WERI-Rb-1 (cell line): ENCODE measurements at places on chromosomes 5 and 9.
A peak's percentile ranks its signal among the peaks of the same experiment; 100 is the strongest.

- DNase-seq: no peak
Observed at GRCh38 chr9:92663951-92664350, 6.0 kb downstream of the IPPK start.

- peak; percentile 56 for DNase-seq
Observed at GRCh38 chr9:32251539-32251938, 132.9 kb upstream of the ACO1 start.

- DNase-seq: no peak
Observed at GRCh38 chr5:16723821-16724220, 107.0 kb upstream of the RETREG1 start.

DNA sequence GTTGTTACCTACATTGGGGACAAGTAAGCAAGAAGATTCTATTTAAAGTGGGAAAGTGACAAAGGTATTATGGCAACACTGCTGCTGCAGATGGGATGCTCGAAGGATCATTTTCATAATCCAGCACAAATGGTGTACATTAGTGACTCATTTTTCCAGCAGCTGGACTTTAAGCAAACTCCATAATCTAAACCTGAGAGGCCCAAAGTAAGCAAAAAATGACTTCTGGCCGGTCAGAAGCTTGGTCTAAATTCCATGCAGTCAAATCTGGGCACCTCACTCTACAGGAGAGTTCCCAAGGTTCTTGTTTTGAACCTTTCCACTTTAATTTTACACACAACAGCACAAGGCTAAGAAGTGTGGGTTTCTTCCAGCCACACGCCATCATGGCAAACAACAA, 43.6 kb upstream of the TRAF1 start:
- no peak for DNase-seq

DNA sequence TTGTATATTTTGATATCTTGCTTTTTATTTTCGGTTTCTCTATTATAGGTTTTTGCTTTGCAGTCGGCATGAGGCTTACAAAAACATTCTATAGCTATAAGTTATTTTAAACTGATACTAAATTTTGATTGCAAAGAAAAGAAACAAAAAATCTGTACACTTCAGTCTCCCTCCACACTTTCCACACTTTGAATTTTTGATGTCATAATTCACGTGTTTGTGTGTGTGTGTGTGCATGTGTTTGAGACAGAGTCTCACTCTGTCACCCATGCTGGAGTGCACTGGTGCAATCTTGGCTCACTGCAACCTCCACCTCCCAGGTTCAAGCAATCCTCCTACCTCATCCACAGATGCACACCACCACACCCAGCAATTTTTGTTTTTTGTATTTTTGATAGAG, 124.9 kb downstream of the MRPS30 start:
- DNase-seq: no peak

- DNase-seq: no peak
Observed at GRCh38 chr5:159448841-159449407, 118.6 kb upstream of the IL12B start.

- no peak for DNase-seq
Observed at GRCh38 chr5:1987471-1987870, 104.7 kb upstream of the IRX4 start.

DNA sequence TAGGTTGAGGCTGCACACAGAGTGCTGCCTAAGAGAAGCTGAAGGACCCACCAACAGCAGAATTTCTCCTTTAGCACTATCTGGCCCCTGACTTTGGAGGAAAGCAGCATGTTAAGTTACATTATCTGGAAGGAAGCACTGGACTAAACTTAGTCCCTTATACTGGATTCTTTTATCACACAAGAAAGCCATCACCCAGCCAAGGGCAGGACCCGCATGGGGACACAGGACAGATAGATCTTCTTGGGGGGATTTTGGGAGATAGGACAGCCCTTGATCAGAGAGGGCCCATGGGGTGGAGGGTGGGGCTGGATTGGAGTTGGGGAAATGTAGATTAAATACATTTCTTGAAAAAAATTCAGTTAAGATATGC, 14.4 kb downstream of the ANKRD33B start:
- DNase-seq: peak; percentile 0

DNA sequence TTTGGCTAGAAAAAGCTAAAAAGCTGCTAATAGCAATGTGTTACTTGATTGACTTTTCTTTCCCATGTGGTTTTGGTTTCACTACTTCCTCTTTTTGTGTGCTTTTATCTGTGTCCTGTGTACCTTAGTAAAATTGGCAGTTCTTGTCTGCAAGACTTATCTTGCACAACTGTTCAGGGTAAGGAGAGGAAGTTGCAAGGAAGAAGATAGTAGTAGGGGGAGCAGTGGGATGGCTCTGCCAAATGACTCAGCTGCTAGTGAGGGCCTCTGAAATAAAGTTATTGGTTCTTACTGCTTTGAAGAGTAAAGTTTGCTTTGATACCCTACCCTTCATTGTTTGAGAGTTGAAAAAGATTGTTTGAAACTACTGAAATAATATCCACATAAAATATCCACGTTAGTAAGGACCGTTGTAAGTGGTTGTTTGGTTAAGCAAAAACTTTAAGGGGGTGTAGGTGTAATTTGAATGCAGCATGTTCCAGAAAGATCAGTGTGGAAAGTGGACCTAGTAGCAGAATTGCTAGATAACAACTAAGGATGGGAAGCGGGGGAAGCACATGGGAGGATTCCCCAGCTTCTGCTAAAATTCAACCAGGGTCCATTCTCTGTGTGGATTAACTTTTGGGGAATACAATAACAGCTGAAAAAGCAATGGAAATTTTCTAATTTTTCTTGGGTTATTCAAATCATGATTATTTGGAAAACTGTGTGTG, 123.5 kb downstream of the SCAMP1 start:
- DNase-seq: no peak

- no peak for DNase-seq
Observed at GRCh38 chr5:139388198-139388821, 1.4 kb downstream of the MZB1 start.

- DNase-seq: no peak
Observed at GRCh38 chr5:149134778-149135500, 6.4 kb upstream of the ABLIM3 start.

- no peak for DNase-seq
Observed at GRCh38 chr9:107807183-107807582, 317.6 kb upstream of the KLF4 start.

DNA sequence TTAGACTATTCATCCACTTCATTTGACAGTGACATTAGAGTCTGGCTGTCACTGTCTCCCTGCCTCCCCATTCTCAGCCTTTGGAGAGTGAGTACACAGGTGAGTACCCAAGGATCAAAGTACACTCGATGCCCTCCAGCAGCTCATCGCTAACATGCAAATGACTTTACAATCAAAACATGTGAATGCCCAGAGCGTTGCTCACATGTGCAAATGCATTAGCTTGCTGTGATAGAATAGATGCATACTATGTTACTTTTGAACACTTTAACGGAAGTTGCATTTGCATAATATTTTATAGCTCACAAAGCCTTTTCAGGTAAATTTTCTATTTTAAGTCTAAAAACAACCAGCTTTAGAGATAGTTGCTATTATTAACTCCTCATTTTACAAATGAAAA, 107.6 kb downstream of the SYK start:
- DNase-seq: no peak

DNA sequence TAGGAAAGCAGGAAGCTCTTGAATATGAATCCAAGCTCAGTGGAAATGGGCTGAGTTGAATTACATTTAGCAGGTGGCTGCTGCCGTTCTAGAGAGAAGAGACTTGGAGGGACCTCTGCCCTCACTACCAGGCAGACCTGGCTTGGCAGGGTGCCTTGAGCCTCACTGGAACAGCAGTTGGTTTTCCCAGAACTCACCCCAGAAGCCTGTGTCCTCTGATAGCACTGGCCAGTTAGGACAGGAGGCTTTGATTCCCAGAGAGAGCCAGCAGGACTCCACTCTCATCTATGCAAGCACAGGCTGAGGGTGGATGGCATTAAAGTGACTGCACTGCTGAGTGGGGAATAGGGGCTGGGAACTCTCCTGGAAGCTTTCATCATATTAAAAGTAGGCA, 54.8 kb downstream of the PWWP2A start:
- no peak for DNase-seq

DNA sequence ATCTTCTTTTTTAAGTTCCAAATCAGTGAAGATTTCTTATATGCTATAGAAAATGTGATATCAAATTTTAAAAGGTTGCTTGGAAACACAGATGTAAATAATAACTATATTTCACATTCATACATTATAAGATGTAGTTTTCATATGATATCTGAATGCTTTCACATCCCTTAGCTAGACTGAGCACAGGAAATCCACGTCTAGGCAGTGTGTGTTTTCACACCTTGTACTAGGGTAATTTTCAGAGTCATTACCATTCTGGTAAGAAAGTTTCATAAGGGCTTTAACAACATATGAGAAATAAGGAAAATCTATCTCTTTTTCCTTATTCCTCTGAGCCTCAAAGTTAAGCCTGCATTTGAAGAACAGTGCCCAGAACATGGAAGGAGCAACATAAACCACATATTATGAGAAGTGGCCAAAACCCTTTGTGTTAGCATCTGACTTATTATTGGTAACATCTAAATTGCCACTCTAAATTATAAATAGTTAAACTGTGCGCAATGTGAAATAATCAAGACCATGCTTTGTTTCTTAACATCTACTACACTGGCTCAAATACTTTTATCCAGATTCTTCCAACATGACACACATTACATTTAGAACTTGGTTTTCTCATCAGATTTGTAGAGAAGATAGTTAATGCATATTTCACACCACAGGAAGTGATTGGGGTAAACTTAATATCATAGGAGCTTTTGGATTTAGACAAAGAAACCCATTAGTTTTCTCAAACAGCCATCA, 113.3 kb downstream of the PPP2R2B start:
- DNase-seq: no peak

DNA sequence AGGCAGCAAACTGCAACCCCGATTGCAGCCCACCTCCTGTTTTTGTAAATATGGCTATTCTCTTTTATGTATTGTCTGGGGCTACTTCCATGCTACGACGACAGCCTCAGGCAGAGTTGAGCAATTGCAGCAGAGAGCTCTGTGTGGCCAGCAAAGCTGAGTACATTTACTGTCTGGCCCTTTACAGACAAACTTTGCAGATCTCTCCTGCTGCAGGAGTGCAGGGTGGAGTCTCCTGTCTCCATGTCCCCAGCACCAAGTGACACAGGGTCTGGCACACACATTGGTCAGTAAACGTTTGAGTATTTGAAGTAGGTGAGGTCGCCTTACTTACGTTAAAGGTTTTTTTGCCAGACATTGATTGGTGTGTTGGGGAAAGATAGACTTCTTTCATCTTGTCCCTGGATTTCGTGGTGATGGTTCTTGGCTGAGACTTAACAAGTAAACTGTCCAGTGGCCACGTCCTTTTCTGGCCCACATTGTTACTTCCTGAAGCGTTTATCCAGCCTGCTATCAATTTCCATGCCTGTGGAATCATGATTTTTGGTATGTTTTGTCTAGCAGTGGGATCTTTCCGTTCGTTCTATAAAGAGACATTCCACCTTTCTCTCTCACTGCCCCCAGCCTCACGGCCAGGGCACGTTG, 27.2 kb downstream of the PRRC2B start:
- DNase-seq: no peak

DNA sequence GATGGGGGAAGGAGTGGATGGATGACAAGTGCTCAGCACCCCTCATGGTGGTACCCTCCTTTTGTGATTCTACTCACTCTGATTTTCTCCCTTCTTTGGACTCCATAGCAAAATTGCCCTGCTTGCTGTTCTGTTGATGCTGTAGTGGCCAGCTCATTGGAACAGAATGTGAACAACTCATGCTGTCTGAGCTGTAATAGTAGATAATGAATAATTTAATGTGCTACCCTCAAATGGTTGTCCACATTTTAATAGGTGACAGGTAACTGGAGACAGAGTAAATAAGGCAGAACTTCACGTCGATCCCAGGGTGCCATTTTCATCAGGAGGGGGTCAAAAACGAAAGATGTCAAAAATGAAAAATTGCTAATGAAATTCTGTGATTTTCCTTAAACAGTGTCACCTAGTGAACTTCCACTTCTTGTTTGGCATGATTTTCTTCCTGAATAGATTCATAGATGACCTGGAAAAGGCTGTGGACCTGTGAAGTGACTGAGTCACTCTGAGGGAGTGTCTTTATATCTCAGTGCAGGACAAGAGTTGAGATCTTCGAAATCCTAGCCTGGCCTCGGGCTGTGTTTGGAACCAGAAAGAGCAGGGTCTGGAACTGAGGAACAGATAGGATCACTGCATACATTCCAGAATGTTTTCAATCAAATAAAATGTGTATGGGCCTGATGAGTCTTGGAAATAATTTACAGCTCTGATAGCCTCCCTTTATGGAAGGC, 270.2 kb downstream of the PSAT1 start:
- DNase-seq: no peak

- DNase-seq: no peak
Observed at GRCh38 chr5:13831351-13831750, 113.1 kb downstream of the DNAH5 start.

- DNase-seq: no peak
Observed at GRCh38 chr5:177396078-177396477, 4.4 kb downstream of the PFN3 start.

- no peak for DNase-seq
Observed at GRCh38 chr9:68727636-68728035, 22.6 kb downstream of the PIP5K1B start.

DNA sequence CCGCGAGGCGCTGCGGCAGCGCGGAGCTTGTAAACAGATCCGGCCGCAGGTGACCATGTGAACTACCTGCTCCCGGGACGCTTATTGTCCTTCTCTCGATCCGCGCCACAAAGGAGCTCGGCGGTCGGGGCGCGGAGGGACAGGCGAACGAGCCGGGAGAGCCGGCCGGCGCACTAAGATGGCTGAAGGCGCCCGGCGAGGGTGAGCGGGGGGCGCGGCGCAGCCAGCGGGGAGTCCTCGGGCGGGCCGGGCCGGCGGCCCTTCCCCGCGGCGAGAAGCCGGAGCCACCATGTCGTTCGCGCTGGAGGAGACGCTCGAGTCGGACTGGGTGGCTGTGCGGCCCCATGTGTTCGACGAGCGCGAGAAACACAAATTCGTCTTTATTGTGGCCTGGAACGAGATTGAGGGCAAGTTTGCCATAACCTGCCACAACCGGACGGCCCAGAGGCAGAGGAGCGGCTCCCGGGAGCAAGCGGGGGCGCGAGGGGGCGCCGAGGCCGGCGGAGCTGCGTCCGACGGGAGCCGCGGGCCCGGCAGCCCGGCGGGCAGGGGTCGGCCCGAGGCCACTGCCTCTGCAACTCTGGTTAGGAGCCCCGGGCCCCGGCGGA, 535 bp downstream of the JMY start:
- DNase-seq: no peak

DNA sequence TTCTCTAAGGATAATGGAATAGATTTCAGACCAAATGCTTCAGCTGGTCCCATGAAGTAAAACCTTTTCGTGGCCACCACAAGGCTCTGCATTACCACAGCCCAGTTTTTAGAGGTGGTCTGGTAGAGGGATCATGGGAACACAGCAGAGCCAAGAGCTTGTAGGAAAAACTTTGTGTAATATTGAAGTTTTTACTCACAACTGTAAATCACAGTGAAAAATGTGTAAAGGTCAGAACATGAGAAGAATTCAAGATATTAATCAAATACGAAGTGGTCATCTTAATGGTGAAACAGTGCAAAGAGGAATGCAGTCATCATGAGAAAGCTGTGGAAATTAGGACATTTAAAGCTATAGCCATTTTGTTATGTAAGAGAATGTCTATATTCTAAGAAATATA, 197.5 kb downstream of the NPR3 start:
- no peak for DNase-seq
